ENCODE measurements at places on chromosomes 7 and 10.
A peak's percentile ranks its signal among the peaks of the same experiment; 100 is the strongest.

- DNase-seq = peak; percentile 61
Measured at GRCh38 chr10:17617031-17617911, at the start of gene HACD1. Gene HACD1, minus strand, starts transcription at chr10:17617374. Its CDS starts 35 bp downstream, at chr10:17617339.

- no peak for DNase-seq
Measured at GRCh38 chr7:84297616-84298015, 103.0 kb upstream of the SEMA3A start.

- no peak for DNase-seq
Measured at GRCh38 chr7:28815369-28815927, 142.7 kb downstream of the TRIL start.

DNA sequence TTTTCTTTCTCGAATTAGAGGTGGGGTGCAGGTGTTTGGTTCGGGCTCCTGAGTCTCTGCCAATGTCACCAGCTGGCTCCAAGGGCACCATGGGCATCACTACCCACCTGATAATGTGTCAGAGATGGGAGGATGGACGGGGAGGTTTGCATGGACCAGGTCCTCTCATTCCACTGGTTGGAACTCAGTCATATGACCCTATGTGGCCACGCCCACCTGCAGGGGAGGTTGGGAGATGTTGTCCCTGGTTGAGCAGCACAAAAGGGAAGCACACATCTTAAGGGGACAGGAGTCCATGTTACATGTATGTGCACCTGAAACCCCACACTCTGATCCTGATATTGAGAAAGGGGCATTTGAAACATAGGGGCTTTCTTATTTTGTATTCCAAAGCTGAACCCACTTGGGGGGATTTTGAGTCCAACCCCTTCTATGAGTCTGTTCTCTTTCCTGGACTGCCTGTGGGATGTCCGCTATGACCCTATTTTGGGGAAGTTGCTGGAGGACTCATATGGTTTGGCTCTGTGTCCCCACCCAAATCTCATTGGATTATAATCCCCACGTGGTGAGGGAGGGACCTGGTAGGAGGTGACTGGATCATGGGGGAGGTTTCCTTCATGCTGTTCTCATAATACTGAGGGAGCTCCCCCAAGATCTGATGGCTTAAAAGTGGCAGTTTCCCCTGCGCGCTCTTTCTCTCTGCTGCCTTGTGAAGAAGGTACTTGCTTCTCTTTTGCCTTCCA is 66.9 kb upstream of the BAIAP2L1 start:
- no peak for DNase-seq

GRCh38 chr7:73530800-73531199 is 8.7 kb upstream of the BAZ1B start:
- DNase-seq = no peak

- DNase-seq = no peak
Measured at GRCh38 chr7:155709453-155709852, 65.0 kb downstream of the RBM33 start.

DNA sequence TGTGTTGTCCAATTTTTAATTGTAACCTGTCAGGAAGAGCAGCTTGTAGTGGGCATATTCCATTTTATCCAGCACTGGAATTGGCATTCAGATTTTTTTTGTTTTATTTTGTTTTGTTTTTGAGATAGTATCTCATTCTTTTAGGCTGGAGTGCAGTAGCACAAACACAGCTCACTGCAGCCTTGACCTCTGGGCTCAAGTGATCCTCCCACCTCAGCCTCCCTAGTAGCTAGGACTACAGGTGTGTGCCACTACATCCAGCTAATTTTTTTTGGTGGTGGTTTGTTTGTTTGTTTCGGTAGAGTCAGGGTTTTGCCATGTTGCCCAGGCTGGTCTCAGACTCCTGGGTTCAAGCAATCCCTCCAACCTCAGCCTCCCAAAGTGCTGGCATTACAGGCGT is 44.7 kb downstream of the GUSB start:
- no peak for DNase-seq

DNA sequence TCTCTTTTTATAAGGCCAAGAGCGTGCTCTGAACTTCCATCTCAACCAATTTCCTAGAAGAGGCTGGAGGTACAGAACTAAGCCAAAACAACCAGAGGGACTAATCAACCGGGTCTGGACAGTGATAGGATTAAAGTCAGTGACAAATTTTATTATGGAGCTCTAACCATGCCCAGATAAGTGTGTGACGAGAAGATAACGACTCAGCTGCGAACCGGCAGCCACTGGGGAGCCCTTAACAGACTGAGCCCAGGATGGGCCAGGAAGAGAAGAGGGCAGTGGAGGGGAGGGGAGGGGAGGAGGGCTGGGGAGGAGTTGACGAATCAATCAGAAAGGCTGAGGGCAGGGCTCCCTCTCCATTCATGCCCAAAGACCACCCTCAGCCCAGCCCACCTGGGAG is 119.9 kb downstream of the PLXNA4 start:
- DNase-seq = no peak

GRCh38 chr7:3922175-3922635 is 621.2 kb downstream of the SDK1 start:
- DNase-seq = peak; percentile 89

All from NCI-H460 (cell line).